Left forelimb (tissue), 1 donor: ENCODE measurements at places on chromosomes 6 and 20.

- no peak for DNase-seq
Observed at GRCh38 chr6:3151691-3152090, 5.7 kb downstream of the TUBB2A start.

GRCh38 chr20:52913650-52914387 is 58.3 kb upstream of the TSHZ2 start:
- no peak for DNase-seq

DNA sequence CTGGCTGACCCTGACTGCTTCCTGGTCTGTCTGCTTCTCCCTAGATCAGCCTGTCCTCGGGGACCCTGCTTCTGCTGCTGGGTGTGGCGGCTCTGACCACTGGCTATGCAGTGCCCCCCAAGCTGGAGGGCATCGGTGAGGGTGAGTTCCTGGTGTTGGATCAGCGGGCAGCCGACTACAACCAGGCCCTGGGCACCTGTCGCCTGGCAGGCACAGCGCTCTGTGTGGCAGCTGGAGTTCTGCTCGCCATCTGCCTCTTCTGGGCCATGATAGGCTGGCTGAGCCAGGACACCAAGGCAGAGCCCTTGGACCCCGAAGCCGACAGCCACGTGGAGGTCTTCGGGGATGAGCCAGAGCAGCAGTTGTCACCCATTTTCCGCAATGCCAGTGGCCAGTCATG is 6.3 kb downstream of the NRSN2 start:
- no peak for DNase-seq

- no peak for DNase-seq
Observed at GRCh38 chr6:116176596-116176995, 50.7 kb upstream of the COL10A1 start.

- DNase-seq: peak; percentile 9
Observed at GRCh38 chr6:109332748-109333147, 49.5 kb downstream of the CD164 start.

DNA sequence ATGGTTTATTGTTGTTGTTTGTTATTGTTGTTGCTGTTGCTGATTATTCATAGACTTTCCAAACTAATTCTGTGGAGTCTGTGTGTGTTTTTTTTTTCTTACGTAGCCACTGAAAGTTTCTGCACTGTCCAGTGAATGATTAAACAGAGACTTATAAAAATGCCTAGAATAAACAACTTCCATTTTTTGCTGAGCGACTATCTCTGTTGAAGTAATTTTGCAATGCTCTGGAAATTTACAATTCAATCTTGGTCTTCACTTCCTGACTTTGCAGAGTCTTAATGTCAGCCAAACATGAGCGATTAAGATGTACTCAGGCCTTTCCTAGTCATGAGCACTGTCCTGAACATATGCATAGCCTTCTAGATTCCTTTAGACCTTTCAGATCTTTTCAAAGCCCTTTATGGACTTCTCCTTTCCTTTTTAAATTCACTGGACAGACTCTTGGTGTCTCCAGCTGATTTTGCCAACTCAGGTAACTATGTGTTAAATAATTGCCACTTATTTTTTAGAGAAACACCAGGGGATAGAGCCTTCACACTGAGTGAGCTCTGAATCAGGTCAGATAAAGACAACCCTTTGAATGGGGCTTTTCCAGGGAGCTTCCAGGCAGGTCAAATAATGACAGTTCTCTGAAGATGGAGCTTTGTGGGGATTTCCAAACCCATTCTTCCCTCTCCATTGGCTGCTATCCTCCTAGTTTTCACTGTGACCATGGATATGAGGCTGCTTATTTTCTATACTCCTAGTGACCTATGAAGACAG is 622.8 kb upstream of the EPHA7 start:
- no peak for DNase-seq

- no peak for DNase-seq
Observed at GRCh38 chr6:45816674-45817297, 198.9 kb downstream of the CLIC5 start.

- no peak for DNase-seq
Observed at GRCh38 chr20:40049854-40050253, 639.2 kb downstream of the MAFB start.

- no peak for DNase-seq
Observed at GRCh38 chr20:32457479-32457986, 99.4 kb downstream of the ASXL1 start.

DNA sequence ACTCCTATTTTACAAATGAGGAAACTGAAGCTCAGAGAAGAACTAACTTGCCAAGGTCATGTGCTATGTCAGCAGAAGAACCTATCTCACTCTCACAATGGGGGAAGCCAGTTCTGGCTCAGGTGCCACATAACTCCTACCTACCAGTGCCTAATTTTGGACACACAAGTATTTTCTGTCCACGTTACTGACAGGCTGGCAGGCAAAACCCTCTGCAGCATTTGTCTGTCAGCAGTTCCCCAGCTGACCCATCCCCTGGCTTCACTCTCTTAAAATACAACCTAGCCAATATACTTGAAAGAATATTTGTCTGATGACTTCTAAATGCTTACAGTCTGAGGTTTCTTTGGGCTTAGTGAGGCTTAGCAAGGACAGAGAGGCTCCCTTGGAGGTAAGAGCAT is 15.5 kb downstream of the GSS start:
- peak; percentile 22 for DNase-seq

GRCh38 chr6:122207061-122207460 is 192.4 kb upstream of the HSF2 start:
- DNase-seq: no peak

GRCh38 chr20:33821270-33821836 is 10.2 kb downstream of the CHMP4B start:
- no peak for DNase-seq

DNA sequence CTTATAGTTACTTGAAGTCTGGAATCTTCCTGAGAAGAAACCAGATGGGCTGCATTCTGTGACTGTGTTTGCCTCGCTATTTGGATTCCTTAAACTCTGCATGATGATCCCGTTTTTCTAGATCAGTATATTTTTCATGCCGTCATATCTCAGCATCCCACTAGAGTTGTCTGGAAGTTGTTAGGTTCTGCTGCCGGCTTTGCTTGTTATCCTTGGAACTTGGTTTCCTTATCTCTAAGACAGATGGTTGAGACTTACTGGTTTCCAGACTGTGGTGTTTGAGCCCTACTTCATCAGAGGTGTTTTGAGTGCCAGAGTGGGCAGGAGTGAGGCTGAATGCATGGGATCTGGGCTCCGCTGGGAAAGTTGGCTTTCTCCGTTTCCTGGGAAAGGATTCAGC is 50.3 kb downstream of the CDS2 start:
- no peak for DNase-seq

- no peak for DNase-seq
Observed at GRCh38 chr6:137903274-137903932, 36.3 kb downstream of the TNFAIP3 start.

DNA sequence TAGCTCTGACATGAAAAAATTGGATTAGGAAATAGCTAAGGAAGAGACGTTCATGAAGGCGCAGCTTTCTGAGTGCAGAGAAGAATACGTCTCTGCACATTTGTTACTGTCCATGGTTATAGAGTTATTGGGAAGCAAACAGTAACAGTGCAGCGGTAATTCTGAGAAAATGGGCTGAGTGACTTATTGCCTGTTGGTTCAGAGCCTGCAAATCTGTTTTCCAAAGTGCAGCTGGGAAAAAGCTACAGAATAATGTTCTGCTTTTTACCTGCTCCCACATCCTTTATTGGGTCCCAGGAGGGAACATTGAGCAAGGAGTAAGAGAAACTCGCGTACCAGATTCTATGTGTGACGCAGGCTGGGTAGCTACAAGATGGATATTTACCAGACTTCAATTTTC is 160.2 kb downstream of the BTBD3 start:
- DNase-seq: no peak

DNA sequence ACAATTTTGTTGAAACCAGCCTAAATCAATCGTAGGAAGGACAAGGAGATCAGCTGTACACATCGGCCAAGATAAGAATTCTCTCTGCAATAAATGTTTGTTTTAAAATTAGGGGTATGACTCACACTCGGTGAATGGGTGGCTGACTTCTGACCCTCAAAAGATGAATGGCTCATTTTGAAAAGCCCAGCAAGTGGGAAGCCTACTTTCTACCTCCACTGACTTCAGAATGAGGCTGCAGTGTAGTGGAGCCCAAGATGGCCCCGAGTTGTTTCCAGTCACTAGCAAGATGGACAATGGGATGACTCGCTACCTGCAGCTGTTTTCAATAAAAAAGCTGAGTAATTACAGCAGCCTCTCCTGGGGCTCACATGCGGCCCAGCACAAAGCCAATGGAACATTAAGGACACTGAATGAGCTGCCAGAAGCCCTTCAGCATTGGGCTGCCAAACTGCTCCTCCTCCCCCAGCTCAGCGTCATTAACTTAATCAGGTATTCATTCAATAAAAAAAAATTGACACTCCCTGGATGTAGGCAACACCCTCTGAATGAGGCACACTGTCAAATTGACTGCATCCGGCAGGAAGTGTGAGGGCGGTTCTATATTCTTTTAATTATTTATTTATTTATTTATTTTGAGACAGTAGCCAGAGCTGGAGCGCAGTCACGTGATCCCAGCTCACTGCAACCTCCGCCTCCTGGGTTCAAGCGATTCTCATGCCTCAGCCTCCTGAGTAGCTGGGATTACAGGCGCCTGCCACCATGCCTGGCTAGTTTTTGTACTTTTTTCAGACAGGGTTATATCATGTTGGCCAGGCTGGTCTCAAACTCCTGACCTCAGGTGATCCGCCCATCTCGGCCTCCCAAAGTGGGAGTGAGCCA is 107.3 kb downstream of the GMPR start:
- DNase-seq: no peak

GRCh38 chr20:33482581-33482980 is 7.3 kb upstream of the CBFA2T2 start:
- DNase-seq: no peak

GRCh38 chr6:135217663-135218062 is 36.6 kb downstream of the MYB start:
- no peak for DNase-seq

DNA sequence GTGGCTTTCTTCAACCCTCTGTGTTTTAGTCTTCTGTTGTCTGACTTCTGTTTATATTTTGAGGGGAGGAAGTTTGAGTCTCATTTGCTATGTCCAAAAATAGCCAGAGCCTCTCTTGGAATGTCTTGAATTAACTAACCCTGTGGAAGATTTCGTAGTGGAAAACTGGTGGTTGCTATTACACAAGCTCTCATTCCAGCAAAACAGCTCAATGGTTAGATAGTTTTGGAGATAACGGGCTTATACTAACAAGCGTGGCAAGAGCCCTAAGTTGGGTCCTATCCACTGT is 1.6 kb downstream of the CCN2 start:
- no peak for DNase-seq

DNA sequence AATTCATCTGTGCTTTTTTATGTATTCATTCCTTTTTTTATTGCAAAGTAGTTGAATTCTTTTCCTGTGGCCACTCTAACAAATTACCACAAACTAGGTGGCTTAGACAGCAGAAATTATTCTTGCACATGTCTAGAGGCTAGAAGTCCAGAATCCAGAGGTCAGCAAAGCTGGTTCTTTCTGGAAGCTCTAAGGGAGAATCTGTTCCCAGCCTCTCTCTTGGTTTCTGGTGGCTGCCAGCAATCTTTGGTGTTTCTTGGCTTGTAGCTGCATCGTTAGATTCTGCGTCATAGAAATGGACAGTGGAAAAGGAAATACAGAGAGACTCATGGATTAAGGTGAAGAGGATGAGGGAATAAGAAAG is 39.3 kb downstream of the GSTA2 start:
- DNase-seq: no peak

GRCh38 chr20:9218531-9218961 is 149.7 kb downstream of the PLCB4 start:
- no peak for DNase-seq

GRCh38 chr20:44527716-44528199 is 5.9 kb upstream of the SERINC3 start:
- DNase-seq: no peak

DNA sequence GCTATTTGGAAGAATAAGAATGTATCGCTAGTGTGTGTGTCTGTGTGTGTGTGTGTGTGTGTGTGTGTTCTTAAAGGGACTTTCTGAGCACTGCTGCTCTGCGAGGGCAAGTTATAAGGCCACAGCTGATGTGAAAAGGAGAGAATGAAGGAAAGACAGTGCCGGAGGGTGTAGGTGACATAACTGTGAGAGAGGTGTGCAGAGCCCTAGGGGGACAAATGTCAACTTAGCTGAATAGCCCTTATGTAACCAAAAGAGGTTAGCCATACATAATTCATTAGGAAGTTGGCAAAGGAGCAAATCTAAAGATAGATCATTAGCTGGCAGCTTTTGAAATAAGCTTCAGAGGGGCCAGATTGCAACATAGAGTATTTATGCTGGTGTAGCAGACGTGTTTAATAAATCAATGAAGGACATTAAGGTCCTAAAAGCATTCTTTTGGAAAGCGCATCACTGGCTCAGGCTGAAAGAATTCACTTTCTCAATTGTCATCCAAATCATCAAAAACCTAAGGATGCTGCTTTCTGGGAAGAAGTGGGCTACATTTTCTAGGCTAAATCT is 81.0 kb downstream of the NDUFAF5 start:
- no peak for DNase-seq

GRCh38 chr6:43865932-43866645 is 96.1 kb downstream of the VEGFA start:
- no peak for DNase-seq

- no peak for DNase-seq
Observed at GRCh38 chr6:55775029-55775318, 100.4 kb downstream of the BMP5 start.

GRCh38 chr20:58818586-58819285 is 32.0 kb downstream of the GNAS-AS1 start:
- no peak for DNase-seq

- no peak for DNase-seq
Observed at GRCh38 chr6:8075704-8076103, 11.5 kb upstream of the BLOC1S5 start.

DNA sequence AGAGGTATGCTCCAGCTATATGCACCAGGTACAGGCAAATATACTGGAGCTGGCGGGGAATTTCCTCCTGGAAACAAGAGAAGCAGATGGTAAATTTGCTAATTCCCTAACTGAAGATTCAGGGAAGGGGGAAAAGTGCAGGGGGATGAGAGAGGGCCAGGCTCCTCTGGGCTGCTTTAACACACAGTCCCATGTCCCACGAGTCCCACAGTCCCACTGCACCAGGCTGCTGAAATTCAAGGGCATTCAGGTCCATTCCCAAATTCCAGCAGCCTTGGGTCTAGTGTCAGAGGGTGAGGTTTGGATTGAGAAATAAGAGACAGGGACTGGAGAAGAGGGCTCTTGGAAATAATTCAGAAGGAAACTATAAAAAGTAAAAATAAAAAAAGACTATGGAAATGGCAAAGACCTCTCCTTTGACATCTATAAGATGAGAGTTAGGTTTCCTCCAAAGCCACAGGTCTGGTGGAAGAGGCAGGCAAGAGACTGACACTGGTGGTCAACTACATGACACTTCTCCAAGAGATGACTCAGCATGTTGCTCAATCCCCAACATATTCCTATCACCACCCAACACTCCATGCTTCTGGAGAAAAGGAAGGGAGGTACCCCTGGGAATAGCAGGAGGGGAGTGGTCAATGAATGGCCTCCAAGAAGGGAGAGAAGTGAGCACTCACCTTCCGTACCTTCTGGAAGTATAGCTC is 69.2 kb downstream of the TRAM2 start:
- DNase-seq: no peak

- no peak for DNase-seq
Observed at GRCh38 chr20:15843777-15844176, 729.5 kb downstream of the KIF16B start.
